ENCODE measurements at places on chromosomes 16 and 17.
A peak's percentile ranks its signal among the peaks of the same experiment; 100 is the strongest.

DNA sequence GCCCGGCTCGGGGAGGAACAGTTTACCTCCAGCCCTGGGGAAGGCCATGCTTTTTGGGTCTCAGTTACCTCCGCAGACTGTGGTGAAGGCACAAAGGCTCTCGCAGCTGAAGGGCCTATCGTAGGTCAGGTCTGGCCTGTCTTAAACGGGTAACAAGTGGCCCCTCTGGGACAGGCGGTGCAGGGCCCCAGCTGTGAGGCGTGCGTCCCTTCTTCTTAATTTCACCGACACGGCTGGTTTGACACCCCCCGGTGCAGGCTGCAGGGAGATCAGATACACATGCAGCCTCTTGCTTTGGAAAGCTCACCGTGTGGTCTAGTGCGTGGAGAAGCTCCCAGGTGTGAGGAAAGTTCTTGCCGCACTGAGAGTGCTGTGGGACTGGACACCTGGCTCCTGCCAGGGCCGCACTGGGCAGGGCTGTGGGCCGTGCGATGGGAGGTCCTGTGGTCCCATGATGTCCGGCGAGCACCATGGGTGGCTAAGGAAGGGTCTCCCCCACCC is 162.4 kb downstream of the BANP start:
- DNase-seq = no peak

- no peak for DNase-seq
Observed at GRCh38 chr17:77117415-77117814, 23.4 kb upstream of the SEC14L1 start.

- no peak for DNase-seq
Observed at GRCh38 chr16:77689971-77690370, 32.3 kb upstream of the NUDT7 start.

GRCh38 chr17:8436844-8437171 is 1.1 kb downstream of the NDEL1 start:
- DNase-seq = no peak

DNA sequence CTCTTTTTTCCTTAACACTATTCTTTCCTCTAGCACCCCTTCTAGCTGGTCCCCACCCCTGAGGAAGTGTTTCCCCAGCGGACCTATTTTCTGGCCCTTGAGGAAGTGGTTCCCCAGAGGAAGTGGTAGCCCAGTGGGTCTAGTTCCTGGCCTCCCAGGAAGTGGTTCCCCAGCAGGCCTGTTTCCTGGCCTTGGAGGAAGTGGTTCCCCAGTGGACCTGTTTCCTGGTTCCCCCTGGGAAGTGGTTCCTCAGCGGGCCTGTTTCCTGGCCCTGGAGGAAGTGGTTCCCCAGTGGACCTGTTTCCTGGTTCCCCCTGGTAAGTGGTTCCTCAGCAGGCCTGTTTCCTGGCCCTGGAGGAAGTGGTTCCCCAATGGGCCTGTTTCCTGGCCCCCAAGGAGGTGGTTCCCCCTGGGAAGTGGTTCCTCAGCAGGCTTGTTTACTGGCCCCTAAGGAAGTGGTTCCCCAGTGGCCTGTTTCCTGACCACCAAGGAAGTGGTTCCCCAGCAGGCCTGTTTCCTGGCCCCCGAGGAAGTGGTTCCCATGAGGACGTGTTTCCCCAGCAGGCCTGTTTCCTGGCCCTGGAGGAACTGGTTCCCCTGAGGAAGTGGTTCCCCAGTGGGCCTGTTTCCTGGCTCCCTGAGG is 58.3 kb downstream of the NTN1 start:
- no peak for DNase-seq

GRCh38 chr17:63042256-63042812 is 76.3 kb downstream of the TANC2 start:
- DNase-seq = no peak

DNA sequence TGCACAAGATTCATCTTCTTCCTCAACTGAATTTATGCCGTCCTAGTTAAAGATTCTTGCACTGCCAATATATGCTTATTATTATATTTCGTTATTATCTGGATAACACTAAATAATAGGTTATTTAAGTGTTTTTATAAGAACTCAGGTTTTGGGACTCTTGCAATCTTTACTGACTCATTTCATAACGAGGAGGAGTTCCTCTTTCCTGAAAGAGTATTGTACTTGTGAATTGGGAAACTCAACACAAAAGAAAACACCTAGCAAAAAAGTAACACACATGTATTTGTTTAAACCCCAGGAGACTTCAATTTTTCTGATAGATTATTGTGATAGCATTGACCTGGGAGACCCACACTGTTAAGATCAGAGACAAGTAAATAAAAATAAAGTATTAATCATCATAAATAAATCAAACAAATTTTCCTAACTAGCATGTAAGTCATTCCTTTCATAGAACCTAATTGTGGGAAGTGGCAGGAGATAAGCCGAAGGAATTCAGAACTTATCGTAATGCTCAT is 505.8 kb downstream of the KCNJ2 start:
- DNase-seq = no peak

- DNase-seq = no peak
Observed at GRCh38 chr17:82474223-82475010, 15.9 kb downstream of the NARF start.

DNA sequence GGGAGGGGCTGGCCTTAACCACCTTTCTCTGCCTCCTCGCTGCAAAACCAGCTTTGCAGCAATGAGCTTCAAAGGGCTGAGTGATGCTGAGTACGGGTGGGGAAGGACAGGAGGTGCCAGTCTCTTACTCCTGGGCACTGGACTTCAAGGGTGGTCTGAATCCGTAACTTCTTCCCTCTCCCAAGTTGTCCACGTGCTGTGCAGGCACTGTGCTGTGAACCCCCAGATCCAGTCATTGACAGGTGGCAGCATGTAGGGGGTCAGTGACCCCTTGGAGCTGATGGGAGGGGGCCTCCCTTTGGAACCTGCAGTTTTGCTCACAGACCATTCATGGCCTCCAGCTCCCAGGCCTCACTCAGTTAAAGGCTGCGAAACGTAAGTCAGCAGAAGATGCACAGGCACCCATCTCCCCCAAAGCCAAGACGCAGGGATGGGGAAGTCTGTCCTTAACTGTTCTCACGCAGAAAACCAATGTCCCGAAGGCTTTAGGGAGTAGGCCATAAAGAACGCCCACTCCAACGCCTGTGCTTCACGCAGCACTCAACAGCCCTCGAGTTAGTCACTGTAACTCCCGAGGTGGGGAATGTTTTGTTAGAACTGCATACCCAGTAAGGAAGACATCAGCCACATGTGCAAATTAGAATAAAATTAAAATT is 7.9 kb downstream of the LITAFD start:
- DNase-seq = no peak

- DNase-seq = no peak
Observed at GRCh38 chr17:64001763-64002529, 3.8 kb downstream of the PRR29 start.

DNA sequence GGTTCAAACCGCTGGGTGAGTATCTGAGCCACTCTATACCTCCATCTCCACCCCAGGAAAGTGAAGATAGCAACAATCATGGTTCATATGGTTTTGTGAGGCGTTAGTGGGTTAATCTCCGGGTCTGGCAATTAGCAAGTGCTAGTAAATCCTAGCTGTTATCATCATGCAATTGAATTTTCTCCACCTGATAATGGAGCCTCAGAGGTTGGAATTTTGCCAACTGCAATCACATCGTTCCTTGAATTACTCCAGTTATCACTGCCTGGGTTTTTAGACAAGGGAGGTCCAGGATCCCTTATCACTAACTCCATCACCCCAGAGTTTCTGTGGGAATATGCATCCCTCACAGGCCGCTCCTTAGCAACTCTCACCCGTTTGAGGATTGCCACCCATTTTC is 311.5 kb downstream of the RBFOX1 start:
- DNase-seq = no peak

- no peak for DNase-seq
Observed at GRCh38 chr16:71409011-71409775, 32.7 kb downstream of the TLE7 start.

DNA sequence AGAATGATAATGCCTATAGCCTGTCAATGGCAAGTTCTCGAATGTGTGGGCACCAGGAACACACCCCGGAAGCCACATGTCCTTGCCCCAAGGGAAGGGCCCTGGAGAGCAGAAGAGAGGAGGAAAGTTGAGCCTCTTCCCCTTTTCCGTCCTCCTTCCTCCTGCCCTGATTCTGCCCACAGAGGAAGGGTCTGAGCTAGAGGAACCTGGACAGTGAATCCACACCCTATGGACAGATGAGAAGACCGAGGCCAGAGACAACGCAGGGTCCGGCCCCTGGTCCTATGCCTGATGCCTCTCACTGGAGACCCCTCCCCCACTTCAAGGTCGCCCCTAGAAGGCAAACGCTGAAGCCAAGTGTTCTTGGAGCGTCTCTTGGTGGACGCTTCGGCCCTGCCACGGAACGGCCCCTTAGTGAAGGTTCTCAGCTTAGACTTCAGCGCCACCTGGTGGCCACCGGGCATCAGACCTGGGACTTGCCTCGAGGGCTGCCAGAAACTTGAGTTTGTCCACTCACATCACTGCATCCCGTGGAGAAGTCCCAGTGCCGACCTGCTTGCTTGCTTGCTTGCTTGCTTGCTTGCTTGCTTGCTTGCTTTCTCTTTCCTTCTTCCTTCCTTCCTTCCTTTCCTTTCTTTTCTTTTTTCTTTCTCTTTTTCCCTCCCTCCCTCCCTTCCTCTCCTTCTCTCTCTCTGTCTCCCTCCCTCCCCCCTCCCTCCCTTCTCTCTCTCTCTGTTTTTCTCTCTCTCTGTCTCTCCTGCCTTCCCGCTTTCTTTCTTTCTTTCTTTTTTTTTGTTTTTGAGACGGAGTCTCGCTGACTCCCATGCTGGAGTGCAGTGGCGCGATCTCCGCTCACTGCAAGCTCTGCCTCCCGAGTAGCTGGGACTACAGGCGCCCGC is 20.6 kb upstream of the SPNS3 start:
- peak; percentile 97 for DNase-seq
